Iris pigment epithelial cell (primary cell): ENCODE measurements at places on chromosomes 5 and 9.

DNA sequence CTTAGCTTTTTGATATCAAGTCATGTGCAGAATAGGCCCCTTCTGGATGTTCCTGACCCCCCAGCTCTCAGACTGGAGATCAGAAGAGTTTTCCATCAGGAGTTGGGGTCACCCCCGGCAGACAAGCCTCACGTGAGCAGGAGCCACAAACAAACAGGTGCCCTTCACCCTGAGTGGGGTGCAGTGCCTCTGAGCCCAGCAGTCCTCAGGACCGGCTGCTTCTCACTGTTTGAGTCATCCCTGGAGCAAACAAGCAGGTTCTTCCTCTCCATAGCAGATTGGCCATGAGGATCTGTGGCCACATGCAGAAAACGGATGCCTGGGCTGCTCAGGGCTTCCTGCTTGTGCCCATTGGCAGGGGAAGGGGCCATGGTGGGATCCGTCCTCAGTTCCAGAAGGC, 47.0 kb downstream of the LRSAM1 start:
- no peak for DNase-seq

- DNase-seq: no peak
These were observed 92.8 kb downstream of the MVB12B start for GRCh38 chr9:126419475-126419874.

DNA sequence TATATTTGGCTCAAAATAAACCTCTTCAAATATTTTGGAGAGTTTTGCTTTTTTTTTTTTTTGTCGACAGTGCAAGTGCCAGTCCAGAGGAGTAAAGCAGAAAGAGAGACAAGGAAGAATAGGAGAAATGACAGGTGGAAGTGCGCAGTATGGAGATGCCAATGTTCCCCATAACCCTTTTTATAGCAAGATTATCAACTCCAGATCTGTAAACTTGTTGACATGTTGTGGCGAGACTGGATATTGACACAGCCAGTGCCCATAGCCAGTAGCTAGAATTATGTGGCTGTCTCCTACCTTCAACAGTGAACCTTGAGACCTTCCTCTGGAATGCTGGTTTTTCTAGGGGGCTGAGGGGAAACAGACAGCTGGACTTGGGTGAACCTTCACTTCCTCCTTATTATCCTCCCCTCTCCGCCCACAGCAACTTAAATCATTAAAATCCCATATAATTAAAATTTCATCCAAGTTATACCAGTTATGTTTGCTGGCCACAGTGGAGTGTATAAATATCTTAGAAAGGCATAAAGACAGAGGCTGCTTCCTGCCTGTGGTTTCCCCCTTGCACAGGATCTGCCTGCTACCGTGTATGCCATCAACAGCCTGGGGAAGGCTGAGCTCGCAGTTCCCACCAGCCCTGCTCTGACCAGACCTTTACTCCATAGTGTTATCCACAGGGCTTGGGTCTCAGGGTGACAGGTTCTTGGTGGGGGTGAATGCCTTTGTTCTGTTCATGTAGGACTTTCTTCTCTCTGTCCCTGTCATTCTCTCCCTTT, 112.3 kb upstream of the ANKH start:
- DNase-seq: no peak

- no peak for DNase-seq
These were observed 24.9 kb upstream of the TARS1 start for GRCh38 chr5:33415811-33416354.

DNA sequence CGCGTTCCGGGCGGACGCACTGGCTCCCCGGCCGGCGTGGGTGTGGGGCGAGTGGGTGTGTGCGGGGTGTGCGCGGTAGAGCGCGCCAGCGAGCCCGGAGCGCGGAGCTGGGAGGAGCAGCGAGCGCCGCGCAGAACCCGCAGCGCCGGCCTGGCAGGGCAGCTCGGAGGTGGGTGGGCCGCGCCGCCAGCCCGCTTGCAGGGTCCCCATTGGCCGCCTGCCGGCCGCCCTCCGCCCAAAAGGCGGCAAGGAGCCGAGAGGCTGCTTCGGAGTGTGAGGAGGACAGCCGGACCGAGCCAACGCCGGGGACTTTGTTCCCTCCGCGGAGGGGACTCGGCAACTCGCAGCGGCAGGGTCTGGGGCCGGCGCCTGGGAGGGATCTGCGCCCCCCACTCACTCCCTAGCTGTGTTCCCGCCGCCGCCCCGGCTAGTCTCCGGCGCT, at the start of gene DAPK1:
Gene DAPK1, plus strand, starts transcription at position 264 of the 442 bp plus-strand sequence. CDS start 1,211 bp downstream, outside the sequence.
- DNase-seq: peak; percentile 56
